ENCODE measurements at places on chromosomes 2 and 18.

DNA sequence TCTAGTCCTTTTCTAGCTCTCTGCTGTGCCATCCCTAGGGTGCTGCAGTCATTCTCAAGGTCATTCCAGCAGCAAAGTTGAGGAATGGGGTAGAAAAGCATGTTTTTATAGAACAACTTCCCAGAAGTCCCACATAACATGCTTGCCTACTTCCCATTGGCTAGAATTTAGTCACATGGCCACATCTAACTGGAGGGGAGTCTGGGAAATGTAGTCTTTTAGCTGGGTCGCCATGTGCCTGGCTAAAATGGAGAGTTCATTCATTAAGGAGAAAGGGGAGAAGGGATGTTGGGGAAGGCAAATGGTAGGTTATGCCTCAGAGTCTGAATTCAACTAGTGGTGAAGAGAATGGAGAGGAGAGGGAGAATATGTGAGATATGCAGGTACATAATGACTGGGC, 85.7 kb downstream of the SLC4A3 start:
- no peak for DNase-seq

- no peak for DNase-seq
Measured at GRCh38 chr2:238299803-238300202, 11.4 kb upstream of the PER2 start.

- DNase-seq = no peak
Measured at GRCh38 chr2:120670371-120670770, 65.3 kb upstream of the GLI2 start.

- DNase-seq = no peak
Measured at GRCh38 chr18:192801-193200, 34.4 kb downstream of the USP14 start.

- DNase-seq = no peak
Measured at GRCh38 chr2:53476834-53477233, 290.8 kb upstream of the CHAC2 start.

DNA sequence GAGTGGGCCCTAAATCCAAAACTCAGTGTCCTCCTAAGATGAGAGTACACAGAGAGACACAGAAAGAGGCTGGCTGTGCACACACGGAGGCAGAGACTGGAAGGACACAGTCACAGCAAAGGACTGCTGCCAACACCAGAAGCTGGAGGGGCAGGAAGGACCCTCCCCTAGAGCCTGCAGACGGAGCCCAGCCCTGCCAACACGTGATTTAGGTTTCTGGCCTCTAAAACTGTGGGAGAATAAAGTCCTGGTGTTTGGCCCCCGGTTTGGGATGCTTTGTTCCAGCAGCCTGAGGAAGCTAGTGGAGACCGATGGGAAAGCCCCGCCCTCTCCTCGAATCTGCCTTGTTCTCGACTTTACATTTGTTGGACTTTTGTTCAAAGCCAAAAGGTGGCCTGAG, 10.6 kb downstream of the CNDP1 start:
- DNase-seq = no peak

- DNase-seq = no peak
Measured at GRCh38 chr2:199703199-199703598, 147.8 kb downstream of the FTCDNL1 start.

DNA sequence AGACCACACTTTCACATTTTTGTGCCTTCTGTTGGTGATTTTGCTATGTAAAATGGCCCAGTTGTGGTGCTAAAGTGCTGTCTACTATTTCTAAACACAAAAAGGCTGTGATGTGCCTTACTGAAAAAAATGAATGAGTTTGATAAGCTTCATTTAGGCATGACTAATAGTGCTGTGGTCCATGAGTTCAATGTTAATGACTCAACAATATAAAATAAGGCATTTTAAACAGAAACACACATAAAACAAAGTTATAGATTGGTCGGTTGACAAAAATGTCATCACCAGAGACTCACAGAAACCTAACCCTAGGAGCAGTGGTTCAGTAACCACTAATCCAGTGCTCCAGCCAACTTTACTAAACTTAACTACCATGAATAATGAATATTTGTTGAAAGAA, 160.0 kb downstream of the DNAH6 start:
- DNase-seq = no peak

DNA sequence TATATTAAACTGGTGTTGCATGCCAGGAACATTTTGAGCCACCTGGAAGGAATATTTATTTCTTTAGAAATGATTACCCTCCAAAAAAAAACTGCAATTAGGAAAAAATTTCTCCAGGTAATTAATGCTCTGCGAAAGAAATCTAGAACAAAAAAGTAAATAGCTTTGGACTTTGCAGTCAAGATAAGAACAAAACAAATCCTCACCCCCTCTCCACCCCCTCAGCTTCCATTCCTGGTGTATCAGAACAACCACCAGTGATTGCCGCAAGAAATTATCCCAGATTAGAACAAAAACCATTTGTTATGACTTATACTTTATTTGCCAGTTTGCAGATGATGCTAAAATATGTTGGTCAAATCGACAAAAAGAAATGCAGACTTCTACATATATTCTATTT, 17.0 kb upstream of the TCF7L1 start:
- no peak for DNase-seq

GRCh38 chr2:54457323-54458023, 1.3 kb downstream of the SPTBN1 start:
- DNase-seq = no peak

DNA sequence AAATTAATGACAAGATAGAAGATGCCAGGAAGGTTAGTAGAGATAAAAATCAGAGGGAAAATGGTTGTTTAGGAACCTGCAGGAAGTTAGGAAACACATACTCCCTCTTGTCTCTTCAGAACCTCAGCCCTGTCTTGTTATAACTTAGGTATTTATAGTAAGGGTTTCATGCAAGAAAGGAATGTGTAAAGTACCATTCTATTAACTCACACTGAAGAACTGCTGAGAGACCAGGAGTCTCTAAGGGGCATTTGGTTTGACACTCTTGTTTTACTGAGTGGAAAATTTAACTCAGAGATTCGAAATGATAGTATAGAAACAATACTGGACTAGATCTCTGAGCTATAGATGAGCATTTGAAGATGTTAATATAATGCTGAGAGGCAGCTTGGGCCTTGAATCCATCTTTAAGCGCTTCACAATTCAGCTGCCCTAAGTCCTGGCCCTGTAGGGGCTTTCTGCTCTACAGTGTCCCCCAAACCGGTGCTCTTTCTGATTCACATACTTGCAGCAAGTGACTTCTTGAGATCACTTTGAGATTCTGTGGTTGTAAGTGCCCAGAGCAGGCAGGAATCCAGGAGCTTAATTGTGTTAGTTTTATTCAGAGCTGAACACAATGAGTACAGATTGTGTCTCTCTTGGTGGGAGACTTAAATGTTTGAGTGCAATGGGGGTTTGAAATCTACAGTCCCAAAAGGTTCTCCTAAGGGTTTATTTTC, 235.0 kb upstream of the RGPD4 start:
- no peak for DNase-seq

- DNase-seq = no peak
Measured at GRCh38 chr2:76641506-76641905, 880.7 kb downstream of the LRRTM4 start.
